ENCODE measurements at places on chromosomes 5 and 9. TPM values are rescaled to one million over a fixed set of nuclear protein-coding genes. Genes with fewer than 3 reads are reported as not detected.

The SLC36A1 gene
- 3.9 TPM for total RNA-seq

The TNFSF15 gene
- total RNA-seq, result 0.59 TPM

The TMEM38B gene
- 19.9 TPM for total RNA-seq

The PCDHA8 gene
- total RNA-seq, result 0.10 TPM

The GAS1 gene
- 97.8 TPM for total RNA-seq

The GDA gene
- 1.5 TPM for total RNA-seq

The SLCO6A1 gene
- not detected for total RNA-seq

GRCh38 chr9:123914517-123915196, 15.3 kb downstream of the DENND1A start:
- DNase-seq, result no peak

DNA sequence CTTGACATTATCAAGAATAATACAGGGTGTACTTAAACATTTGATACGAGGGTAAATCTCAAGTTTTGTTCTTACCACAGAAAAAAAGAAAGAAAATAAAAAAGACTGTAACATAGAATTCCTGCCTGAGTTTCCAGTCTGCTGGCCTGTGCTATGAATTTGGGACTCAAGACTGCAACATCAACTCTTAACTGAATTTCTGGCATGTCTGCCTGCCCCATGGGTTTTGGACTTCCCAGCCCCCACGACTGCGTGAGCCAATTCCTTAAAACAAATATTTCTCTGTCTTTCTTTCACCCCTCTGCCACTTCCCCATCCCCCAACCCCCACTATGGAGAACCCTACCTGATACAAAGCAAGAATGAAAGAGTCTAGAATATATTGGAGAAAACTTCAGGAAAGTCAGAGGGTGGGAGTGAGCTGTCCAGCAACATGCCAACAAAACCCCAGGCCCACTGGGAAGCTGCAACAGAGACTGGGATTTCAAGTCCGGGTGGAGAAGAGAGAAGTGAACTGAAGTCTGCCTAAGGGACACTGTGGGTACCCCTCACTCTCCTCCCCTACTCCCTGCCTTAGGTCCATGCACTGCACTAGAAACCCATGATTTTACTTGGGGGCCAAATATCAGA, 43.0 kb downstream of the MARCHF3 start:
- DNase-seq, result no peak

- no peak for DNase-seq
Measured at GRCh38 chr9:29740518-29740917, 2167.2 kb upstream of the C9orf72 start.

GRCh38 chr9:37374892-37375291, 47.6 kb upstream of the GRHPR start:
- DNase-seq, result no peak

DNA sequence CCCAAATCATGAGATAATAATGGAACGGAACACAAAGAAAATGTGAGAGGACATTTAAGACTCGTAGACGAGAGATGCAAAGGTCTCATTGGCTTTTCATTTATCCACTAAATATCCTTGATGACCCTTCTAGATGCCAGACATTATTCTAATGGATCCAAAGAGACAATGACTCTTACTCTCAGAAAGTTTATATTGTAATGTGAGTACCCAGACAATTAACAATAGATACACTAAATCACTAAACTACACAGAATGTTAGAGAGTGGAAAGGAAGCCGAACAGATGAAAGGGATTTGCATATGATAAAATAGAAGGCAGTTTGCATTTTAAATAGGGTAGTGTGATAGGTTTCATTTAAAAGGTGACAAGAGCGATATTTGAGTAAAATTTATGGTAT, 973.3 kb downstream of the TAF11L14 start:
- no peak for DNase-seq

DNA sequence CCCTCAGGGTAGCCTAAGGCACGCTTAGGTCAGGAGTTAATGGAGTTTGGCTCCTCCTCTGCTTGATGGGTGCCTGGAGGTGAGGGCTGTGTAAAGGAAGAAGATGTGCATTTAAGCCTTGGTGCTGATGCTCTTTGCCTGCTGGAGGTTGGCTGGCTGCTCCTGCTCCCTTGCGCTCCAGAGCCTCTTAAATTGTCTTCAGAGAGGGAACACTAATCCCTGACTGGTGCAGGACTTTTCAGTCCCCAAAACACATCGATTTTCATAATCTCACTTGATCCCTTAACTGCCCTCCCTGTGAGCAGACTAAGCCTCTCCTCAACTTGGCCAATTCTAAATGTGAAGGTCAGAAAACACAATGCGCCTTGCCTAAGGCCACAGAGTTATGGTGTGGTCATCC, 16.2 kb upstream of the TCOF1 start:
- DNase-seq, result no peak

DNA sequence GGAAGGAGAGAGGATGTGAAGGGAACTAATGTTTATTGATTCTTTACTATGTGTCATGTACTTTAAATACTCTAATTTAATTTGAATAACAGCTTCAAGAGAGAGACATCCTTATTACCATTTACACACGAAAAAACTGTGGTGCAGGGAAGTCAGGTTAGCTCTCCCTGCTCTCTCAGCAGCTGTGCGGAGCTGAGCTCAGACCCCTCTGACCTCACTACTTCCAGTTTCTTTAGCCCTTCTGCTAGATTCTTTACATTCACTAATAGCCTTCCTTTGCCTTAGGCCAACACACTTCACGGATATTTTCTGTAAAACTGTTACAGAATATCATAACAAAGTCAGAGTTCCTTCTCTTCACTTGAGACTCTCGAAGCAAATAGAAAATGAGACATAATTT, 131.3 kb upstream of the ARRDC3 start:
- no peak for DNase-seq

DNA sequence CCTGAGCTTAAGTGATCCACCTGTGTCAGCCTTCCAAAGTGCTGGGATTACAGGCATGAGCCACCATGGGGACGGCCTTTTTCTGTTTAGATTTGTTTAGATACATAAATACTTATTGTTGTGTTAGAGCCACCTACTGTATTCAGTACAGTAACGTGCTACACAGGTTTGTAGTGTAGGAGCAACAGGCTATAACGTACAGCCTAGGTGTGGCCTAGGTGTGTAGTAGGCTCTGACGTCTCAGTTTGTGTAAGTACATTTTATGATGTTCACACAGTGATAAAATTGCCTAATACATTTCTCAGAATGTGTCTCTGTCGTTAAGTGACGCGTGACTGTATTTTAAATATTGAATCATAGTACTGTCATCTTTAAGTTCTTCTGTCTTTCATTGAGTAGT, 84.1 kb downstream of the MELK start:
- DNase-seq, result no peak

DNA sequence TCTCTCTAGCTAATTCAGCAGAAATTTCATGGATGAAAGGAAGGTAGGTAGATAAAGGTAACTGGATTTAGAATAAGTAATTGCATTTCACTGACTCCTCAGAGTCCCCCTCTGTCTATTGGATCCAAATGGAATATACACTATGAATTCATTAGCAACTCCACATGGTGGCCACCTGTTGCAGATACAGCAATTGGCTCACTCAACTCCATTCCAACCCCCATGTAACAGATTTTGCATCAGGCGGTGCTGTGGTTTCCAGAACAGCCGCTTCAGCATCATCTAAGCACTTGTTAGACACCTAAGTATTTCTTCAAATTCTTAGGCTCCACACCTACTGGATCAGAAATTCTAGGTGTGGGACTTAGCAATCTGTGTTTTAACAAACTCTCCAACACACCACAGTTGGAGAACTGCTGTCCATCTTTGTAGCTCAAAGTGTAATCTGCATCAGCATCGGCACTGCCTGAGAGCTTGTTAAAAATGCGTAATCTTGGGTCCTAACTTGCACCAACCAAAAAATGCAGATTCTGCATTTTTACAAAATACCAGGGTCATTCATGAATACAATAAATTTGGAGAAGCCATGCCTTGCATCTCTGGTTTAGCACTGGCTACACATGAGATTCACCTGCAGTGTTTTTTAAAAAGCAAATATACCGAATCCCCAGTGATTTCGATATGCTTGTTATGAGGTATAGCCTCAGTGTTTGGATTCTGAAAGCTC, 413.8 kb upstream of the CD180 start:
- DNase-seq, result peak; percentile 72

- no peak for DNase-seq
Measured at GRCh38 chr5:180535573-180535972, 41.4 kb downstream of the CNOT6 start.

DNA sequence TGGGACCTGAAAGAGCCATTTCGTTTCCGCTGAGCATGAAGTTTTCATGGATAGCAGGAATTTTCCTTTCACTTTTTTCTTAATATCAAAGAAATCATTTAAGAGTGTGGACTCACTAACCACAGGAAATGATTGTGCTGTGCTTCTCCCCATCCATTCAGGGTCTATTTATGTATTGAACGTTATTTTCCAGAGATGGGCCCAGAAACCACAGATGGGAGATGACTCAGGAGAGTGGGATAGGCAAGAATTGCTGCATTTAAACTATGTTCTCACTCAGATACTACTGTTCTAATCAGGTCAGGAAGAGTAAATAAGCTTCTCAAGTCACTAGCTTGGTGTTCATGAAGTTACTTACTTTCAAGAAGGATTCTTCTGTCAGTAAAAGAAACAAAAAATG, 763.8 kb downstream of the DTWD2 start:
- no peak for DNase-seq

GRCh38 chr5:11334404-11334803, 569.8 kb downstream of the CTNND2 start:
- no peak for DNase-seq

DNA sequence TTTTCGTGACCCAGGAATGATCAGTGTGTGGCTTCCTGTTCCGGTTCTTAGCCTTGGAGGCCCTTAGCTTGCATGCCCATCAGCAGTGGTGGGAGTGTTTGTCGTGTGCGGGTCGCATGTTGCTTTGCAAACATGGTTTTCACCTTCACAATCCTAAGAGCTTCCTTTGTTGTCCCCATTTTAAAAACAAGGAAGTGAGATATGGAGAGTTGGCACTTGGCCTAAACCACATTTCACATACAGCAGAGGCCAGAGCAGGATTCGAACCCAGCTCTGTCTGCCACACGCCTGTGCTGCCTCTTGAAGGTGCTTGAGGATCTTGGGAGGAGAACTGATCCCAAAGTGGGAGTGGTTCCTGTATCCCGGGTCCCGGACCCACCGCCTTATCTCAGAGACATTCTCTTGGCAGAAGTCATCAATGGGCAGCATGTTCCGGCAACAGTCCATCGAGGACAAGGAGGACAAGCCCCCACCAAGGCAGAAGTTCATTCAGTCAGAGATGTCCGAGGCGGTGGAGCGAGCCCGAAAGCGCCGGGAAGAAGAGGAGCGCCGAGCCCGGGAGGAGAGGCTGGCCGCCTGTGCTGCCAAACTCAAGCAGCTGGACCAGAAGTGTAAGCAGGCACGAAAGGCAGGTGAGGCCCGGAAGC, 38.2 kb upstream of the POMT1 start:
- no peak for DNase-seq

All from skin of body (tissue), 3 donors.